ENCODE measurements at places on chromosomes 16 and 17.
A peak's percentile ranks its signal among the peaks of the same experiment; 100 is the strongest.

DNA sequence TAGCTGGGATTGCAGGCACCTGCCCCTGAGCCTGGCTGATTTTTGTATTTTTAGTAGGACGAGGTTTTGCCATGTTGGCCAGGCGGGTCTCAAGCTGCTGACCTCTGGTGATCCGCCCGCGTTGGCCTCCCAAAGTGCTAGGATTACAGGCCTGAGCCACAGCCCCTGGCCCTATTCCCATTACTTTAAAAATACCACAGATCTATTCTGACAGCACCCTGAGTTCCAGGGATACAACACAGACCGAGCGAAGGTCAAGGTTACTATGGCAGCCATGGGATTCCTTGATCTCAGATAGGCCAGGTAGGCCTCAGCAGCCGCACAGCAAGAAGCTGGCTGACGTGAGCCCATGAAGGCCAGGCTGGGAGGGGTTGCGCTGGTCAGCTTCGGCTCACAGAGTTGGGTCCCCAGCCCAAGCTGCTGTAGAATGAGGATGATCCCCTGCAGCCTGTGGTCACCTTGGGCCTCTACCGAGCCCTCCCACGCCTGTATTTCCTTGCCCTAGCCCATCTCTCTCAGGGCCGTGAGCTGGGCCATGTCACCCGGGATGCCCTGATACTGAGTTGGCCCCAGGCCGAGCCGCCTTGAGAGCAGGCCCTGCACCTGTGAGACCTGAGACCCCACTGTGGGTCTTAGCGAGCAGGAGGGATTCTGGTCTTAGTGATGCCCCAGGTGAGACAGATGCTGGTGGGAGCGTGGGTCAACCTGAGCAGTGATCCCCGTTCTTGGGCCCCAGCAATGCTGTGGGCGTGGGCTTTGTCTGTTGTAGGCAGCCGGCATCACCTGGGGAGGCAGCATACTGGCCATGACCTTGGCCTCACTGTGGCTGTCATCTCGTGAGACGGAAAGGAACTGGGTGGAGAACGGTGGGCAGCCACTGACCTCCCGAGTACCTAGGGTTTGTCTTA is 16.9 kb upstream of the RNF213 start:
- no peak for DNase-seq

GRCh38 chr16:67526149-67526791 is 2.4 kb upstream of the RIPOR1 start:
- DNase-seq: no peak

DNA sequence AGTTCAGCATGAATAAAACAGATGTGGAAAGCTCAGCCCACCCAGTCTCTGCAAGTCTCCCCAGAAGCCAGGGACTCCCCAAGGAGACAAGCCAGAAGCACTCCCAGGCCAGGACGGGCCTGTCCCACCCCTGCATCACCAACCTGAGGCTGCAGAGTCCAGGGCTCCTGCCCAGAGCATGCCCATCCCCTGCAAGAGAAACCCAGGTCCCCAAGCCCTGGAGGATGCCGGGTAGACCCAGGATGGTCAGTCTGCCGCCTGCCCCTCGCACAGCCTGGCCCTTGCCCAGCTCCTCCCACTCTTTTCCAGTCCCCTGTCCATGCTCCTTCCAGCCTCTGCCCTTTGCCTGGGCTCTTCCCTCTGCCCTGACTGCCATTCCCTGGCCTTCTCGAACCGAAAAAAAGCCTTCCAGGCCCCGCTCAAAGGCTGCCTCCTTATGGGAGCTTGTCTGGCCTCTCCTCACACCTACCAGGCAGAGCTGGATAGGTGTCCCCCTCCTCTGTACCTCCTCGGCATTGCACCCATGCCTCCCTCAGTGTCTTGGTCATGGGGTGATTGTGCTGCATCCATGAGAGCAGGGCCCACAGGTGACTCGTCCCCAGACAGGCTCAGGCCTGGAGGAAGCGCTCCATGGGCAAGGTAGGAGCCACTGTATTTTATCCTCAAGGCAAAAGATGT is 44.8 kb downstream of the BEAN1 start:
- no peak for DNase-seq

GRCh38 chr17:27601069-27601974 is 29.7 kb upstream of the LGALS9 start:
- DNase-seq: peak; percentile 46

GRCh38 chr17:4509401-4509800 is 10.7 kb downstream of the SPNS2 start:
- no peak for DNase-seq

DNA sequence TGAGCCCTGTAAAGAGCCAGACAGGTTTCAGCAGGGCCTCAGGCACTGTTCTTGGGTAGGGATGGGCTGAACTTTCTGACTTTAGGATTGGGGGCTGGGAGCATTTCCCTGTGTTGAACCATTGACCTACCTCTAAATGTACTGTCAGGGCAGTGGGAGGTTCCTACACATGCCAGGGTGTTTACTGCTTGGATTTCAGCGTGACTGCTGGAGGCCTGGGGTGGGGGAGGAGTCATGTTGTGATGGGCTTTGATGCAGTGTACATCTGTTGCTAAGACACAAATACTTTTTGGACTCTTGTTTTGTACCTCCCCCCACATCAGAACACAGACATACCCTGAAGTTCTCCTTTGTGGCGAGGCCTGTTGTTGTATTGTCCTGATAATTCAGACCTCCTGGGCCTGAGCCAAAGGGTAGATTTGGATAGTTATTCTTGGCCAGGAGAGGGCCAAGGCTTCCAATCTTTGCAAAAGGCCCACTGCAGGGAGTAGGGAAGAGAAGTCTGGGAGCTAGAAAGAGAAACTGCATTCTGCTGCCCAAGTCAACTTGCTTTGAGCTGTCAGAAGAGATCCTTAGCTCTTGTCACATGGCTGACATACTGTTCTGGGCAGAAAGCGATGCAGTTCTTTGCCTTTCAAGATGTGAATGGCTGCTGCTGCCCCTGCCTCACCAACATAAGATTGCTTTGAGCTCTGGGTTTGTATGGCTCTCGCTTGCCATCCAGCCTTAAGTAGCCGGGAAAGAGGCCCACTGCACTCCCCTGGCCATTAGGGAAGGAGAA is 3.7 kb downstream of the NFE2L1 start:
- DNase-seq: no peak
